ENCODE measurements at places on chromosomes 7 and 10. TPM values are rescaled to one million over a fixed set of nuclear protein-coding genes. Genes with fewer than 3 reads are reported as not detected.

HOXA13 gene
- total RNA-seq: not detected

MSMB gene
- not detected for total RNA-seq

GCK gene
- total RNA-seq: not detected

MMP21 gene
- not detected for total RNA-seq

ZPBP gene
- not detected for total RNA-seq

PAPOLB gene
- total RNA-seq: not detected

RBP3 gene
- not detected for total RNA-seq

CFAP43 gene
- 0.25 TPM for total RNA-seq

CAMK1D gene
- 17.8 TPM for total RNA-seq

ACSM6 gene
- not detected for total RNA-seq

CPA5 gene
- total RNA-seq: not detected

APBB1IP gene
- 82.2 TPM for total RNA-seq

CACNA2D1 gene
- total RNA-seq: not detected

LRMDA gene
- total RNA-seq: not detected

CYP2E1 gene
- 0.76 TPM for total RNA-seq

OR6B1 gene
- not detected for total RNA-seq

OR2A1 gene
- total RNA-seq: 0.05 TPM

PDZD7 gene
- 1.1 TPM for total RNA-seq

DNAH11 gene
- total RNA-seq: 2.1 TPM

ZNF138 gene
- 8.3 TPM for total RNA-seq

STOX1 gene
- 0.60 TPM for total RNA-seq

KCP gene
- total RNA-seq: 0.33 TPM

TMEM178B gene
- total RNA-seq: 1.7 TPM

MAGI2 gene
- 0.13 TPM for total RNA-seq
